Kidney epithelial cell (primary cell): ENCODE measurements at places on chromosomes 2 and 18. TPM values are rescaled to one million over a fixed set of nuclear protein-coding genes. Genes with fewer than 3 reads are reported as not detected.

DNA sequence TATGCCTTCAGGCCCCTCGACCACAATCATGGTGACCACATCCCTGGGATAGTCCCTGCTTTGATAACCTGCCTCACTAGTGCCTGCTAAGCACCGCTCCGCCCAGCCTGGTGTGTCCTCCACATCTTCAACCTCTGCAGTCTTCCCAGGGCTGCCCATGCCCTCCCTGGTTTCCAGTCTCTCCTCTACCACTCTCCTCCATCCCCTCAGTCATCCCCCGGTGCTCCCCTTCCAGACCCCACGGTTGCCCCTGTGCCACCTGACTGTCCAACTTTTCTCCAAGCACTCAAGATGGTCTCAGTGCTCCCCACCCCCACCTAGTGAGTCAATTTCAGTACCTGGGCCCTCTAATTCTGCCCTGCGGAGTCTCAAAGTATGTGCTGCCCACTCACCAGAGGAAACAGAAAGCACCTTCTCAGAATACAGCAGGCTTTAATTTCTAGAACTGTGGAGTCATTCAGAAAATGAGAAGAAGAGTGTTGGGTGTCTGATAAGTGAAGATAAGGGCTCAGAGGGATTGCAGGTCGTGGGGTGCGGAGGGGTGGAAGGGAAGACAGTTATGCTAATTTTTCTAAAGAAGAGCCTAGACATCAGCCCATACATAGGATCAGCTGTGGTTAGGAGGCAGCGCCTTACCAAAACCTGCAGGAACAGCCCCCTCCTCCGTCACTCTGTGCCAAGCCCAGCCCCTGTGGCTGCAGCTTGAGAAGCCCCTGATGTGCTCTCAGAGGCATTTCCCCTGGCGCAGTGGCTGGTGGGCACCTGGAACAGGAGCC lies 53.6 kb upstream of the CAB39 start:
- no peak for DNase-seq

Gene C2orf80
- not detected in 2 replicates for total RNA-seq

Gene ATAD2B
- 8.1 and 9.1 TPM in 2 replicates for total RNA-seq

DNA sequence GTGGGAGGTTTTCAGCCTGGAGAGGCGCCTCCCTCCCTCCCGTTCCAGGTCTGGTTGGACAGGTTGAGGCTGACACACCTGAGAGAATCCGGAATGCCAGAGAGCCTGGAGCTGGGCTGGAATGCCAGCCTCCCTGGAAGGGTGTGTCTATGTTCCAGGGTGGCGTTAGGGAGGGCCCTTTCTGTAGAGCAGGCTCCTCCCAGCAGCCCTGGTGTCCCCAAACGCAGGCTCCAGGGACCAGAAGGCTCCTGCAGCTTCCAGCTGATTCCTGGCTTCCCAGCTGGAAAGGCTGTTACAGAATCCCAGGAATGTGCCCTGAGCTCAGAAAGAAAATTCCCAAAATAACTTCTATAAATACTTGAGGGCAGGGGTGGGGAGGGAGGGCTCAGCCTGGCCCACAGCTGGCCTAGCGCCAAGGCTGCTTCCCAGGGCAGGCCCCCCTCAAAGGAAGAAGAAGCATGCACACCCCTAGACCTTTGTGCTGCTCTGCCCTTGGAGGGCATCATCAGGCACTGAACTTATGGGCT lies 85.4 kb downstream of the STPG4 start:
- no peak for DNase-seq
